ENCODE measurements at places on chromosomes 12 and 14.

- DNase-seq: no peak
These were observed 15.9 kb downstream of the HEBP1 start for GRCh38 chr12:12984149-12984548.

- DNase-seq: no peak
These were observed 190.0 kb downstream of the EMP1 start for GRCh38 chr12:13386323-13387039.

GRCh38 chr12:114194066-114194465 lies 211.9 kb downstream of the TBX5 start:
- DNase-seq: no peak

DNA sequence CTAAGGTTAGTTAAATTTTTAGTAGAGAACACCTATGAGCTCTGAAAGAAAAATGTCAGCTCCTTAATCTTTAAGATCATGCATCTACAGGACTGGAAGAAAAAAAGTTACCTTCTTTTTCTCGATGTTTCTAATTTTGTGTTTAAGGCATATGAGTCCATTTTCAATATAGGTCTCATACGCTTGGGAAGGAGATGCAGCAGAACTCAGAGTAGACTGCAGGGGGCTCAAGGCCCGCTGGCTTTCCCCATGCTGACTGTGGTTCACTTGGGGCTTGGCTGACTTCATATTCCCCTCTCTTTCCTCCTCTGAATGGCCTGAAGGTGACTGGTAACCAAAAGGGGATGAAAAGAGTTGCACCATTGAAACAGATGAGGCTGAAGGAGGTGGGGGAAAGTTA lies 1.5 kb downstream of the CAPRIN2 start:
- no peak for DNase-seq

- no peak for DNase-seq
These were observed 106.0 kb downstream of the TXNDC16 start for GRCh38 chr14:52446355-52446754.

DNA sequence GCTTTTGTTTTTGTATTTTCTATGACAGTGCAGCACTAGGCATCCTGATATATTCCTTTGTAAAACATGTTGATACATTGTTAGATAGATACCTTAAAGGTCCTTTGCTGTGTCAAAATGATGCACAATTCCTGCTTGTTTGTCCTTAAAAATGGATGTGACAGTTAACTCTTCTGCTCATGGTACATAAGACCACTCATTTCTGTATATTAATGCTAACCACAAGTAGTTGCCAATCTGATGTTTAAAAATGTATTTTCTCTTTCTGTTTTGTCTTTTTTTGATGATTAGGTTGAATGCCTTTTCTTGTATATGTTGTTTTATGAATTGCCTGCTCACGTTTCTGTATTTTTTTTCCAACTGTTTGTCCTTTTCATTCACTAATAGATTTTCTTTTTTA lies 35.1 kb downstream of the ATF7IP start:
- no peak for DNase-seq

DNA sequence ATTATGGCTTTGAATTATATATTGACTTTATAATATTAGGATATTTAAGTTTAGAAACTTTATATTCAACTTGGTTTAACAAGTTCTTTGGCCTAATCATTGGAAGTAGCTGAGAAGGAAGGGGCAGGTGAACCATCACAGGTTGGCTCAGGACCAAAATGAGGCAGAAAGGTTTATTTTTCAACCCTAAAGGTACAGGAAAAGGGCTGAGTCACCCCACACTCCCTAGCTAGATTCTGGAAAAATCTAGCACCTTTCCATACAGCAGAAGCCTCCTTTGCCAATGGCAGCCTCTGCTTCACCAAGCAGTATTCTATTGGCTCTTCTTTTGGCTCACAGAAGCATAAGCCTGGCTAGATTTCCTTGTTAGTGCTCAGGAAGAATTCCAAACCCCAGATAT lies 19.3 kb upstream of the MED6 start:
- DNase-seq: no peak

GRCh38 chr12:100669922-100670321 lies 96.4 kb downstream of the GAS2L3 start:
- DNase-seq: no peak

- DNase-seq: no peak
These were observed 180.4 kb upstream of the DIO3 start for GRCh38 chr14:101380940-101381339.

DNA sequence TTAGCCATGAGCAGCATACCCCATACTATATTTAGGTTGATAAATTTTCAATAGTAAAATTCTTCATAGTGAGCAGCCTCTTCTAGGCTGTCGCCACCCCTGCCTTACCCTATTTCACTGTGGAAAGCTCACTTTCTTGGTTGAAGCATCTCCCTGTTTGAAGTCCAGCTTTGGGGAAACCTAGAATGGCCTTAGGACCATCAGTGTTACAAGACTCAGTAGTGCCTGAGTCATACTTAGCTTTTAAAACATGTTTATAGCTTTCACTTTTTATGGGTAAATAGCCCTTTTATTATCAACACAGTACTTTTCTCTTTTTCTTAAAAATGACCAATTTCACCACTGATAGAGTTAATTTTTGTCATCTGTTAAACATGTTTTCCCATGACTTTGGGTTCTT lies 37.1 kb downstream of the FUT8 start:
- no peak for DNase-seq

DNA sequence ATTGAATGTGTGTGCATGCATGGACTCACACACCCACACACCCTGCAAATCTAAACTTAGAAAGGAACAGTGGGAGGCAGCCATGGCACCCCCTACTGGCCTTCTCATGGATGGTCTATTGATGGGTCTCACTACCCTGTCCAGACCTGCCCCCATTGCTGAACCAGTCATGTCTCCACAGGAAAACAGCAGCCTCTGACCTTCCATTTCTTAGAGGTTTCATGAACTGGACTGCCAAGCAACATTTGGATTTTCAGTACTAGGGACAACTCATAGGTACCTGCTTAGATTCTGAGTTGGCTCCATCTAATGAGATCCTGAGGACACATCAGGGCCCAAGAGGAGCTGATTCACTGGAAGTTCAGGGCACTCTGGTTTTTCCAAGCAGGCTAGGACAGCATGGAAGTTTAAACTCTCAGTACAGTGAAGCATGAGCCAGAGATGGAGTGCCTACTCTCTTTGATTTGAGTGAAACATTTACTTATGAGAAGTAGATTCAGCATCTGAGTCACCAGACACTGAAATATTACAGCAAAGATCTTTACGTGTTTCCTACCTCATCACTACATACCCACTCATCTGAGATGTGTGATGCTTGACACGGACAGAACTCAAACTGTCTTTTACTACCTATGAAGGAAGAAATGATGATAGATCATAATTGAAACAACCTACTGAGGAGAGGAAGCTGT lies 98.9 kb upstream of the PLEKHG7 start:
- peak; percentile 12 for DNase-seq

DNA sequence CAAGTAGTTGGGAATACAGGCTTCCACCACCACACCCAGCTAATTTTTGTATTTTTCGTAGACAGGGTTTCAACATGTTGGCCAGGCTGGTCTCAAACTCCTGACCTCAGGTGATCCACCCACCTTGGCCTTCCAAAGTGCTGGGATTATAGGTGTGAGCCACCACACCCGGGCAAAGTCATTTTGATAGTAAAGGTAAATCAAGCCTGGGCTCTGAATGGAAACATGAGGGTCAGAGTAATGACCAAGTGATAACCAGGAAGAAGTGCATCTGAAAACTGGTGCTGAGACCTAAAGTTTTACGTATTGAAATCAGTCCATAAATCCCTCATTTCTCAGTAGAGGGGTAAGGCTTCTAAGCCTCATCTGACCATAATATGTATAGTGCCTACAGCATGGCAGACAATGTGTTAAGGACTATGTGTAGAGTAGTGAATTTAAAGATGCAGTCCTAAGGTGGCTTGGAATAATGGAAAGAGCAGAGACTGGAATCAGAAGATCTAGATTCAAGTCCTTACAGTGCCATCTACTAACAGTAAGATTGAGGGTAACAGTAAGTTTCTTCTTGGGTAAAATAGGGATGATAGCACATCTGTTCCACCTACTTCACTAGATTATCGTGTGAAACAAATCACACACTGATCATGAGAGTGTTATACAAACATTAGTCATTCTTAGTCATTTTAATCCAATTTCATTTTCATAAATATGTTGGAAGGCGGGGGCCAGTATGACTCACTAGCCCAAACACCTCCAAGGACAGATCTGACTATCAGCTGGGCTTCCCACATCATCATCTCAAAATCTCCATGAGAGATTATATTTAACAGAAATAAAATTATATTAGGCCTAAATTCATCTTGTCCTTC lies 11.2 kb downstream of the MAP4K5 start:
- peak; percentile 52 for DNase-seq

DNA sequence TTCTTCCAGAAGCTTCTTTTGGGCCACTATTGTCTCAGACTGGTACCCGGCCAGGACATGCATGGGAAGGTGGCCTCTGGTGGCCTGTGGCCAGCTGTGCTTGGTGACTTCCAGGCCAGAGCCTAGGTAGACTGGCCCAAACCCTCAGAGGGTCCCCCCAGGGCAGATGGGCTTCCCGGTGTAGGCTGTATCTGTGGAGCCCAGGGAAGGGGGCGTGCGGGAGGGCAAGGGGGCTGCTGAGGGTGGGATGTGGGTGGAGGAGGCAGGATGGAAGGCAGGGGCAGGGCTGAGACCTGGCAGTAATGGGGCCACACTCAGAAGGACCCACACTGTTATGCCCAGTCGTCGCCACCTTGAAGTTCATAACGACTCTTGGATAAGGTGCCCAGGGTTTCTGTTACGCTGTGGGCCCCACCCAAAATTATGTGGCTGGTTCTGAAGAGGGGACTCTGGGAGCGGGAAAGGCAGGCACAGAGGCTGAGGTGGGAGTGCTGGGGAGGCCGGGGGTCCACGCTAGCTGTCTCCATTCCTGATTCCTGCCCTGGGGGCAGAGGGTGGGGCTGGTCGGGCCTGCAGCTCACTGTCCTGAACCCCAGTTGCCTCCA lies 52.1 kb downstream of the KIF26A start:
- no peak for DNase-seq

GRCh38 chr12:92439420-92439805 lies 263.4 kb upstream of the PLEKHG7 start:
- no peak for DNase-seq

DNA sequence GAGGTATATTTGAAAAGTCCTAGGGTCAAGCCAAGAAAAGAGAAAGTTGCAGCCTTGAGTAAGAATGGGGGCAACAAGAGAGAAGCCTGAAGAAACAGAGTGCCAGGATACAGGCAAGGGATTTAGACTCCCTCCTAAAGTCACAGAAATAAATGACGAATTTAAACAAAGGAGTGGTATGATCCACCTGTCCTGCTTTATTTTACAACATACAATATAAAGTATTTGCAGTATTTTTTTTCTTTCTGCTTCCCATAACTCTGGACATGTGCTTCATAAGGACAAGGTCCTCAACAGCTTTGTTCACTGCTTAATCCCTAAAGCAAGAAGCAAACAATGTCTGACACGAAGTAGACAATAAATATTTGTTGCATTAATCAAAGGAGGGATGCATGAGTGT lies 57.4 kb downstream of the IFNG start:
- DNase-seq: no peak

GRCh38 chr12:68310370-68310769 lies 21.8 kb downstream of the MDM1 start:
- no peak for DNase-seq

- no peak for DNase-seq
These were observed 10.1 kb upstream of the DLGAP5 start for GRCh38 chr14:55201219-55202101.

GRCh38 chr12:132078190-132078589 lies 65.9 kb downstream of the DDX51 start:
- DNase-seq: no peak

DNA sequence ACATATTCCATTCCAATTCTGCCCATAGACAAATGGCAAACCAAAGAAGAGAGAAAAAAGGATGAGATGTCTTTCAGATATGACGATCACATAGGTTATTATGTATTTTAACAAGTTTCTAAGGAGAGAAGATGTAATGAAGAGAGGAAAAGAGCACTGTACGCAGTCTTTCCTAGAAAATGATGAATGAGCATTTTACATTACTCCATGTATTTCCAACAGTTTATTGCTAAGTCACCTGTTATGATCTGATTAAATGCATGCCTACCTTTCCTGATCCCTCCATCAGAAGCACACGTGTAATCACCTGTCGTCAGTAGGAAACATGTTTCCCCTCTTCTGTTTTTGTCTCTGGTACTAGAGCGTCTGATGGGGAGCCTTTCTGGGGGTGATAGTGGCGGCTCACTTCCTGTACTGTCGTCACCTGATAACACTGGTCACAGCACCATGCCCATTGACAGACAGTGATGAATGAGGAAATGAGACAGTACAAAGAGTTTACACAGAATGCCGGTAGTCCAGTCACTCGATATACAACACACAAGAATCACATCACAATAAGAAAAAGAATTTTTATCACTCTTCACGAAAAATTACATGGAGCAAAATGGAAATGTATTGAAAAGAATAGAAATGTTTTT lies 161.6 kb downstream of the KCNC2 start:
- DNase-seq: no peak

DNA sequence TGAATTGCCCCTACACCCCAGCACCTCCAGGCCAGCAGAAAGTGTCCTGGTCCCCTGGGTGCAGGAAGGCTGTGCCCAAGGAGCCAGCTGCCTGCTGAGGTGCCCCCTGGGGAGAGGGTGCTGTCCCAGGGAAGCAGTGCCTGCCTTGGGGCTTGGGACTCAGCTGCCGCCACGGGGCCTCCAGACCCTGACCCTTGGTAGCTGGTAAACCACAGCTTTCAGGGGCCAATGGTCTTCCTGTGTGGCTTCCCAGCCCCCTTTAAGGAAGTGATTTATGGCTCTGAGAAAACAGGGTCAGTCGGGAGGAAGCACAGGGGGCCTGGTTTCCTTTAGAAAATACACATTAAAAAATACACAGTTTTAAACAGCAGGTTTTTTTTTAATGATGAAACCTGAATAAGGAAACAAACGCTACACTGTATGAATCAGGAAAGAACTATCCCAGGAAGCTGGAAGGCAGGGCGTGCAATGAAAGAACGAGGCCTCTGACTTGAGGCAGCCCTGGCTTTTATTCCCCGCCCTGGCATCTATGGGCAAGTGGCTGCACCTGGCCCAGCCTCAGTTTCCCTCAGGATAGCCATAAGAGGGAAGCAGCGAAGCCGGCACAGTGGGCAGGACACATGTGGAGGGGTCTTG lies 40.6 kb upstream of the EML1 start:
- no peak for DNase-seq

DNA sequence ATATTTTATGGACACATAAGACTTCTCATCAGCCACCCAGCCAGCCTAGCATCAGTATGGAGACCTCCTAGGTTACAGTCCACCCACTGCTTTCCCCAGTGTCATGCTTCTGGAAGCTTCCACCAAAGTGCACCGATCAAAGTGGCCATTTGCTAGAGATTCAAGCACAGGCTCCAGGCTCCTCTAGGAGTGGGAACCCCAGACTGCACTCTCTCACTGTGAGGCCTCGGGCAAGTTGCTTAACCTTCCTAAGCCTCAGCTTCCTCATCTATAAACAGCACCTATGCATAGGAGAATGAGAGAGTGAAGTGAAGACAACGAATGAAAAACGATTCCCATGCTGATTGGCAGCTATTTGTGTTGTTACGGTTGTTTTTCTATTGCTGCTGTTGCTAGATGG lies 94.4 kb downstream of the DICER1 start:
- DNase-seq: no peak
